ENCODE measurements at places on chromosomes 11 and 22.

DNA sequence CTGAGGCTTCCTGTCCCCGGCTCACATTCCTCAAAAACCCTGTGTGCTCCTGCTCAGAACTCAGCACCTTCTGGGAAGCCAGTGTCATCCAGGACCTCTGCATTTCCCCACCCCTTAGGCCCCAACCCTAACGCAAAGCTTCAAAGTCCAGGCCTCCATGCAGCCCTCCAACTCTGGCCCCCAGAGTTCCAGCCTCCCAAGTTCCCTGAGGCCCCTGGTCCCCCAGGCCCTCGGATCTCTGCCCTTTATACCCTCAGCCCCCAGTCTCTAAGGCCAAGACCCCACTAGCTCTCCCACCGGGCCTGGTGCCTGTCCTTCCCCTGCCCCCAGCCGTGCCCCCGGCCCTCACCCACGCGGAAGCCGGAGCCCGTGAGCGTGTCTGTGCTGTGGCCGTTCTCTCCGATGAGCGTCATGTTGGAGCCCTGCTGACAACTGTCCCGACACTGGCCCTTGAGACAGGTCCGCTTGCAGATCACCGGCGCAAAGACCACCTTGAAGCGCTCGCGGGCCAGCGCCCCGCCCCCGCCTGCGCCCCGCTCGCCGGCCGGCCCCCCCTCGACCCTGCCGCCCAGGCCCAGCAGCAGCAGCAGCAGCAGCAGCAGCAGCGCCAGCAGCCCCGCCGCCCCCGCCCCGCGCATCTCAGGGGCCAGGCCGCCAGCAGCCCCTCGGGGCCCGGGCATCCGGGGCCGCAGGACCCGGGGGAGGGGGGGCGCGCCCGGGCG is 718 bp downstream of the LTBP3 start:
- DNase-seq, result peak; percentile 36

DNA sequence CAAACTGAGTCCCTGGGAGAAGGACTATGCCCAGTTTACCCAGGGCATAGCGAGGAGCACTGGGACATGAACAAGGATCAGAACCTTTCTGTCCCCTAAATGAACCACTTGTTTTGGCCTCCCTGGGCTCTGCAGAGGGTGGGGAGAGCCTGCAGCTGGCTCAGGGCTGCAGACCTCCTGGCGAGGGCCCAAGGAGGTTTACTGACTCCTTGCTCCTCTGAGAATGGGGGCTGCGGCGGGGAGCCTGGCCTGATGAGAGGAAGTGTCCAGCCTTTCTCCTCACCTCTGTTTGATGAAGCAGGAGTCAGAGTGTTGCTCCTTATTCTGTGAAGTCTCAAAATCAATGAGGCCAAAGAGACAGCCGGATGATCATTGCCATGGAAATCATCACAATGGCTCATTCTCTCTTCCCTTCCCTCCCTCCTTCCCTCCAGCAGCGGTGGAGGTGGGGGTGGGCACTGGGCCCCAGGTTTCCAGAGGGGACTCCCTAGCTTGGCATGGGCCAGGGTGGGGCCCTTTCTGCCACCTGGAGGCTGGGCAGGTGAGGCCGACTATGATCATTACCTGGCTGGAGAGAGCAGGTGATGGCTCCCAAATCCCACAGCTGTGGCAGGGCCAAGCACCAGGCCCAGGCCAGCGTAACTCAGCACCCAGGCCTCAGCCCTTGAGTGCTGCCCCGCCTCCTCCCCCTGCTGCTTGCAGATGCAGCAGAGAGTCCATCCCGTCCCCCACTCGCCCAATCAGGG is 169.7 kb downstream of the CEP164 start:
- no peak for DNase-seq

DNA sequence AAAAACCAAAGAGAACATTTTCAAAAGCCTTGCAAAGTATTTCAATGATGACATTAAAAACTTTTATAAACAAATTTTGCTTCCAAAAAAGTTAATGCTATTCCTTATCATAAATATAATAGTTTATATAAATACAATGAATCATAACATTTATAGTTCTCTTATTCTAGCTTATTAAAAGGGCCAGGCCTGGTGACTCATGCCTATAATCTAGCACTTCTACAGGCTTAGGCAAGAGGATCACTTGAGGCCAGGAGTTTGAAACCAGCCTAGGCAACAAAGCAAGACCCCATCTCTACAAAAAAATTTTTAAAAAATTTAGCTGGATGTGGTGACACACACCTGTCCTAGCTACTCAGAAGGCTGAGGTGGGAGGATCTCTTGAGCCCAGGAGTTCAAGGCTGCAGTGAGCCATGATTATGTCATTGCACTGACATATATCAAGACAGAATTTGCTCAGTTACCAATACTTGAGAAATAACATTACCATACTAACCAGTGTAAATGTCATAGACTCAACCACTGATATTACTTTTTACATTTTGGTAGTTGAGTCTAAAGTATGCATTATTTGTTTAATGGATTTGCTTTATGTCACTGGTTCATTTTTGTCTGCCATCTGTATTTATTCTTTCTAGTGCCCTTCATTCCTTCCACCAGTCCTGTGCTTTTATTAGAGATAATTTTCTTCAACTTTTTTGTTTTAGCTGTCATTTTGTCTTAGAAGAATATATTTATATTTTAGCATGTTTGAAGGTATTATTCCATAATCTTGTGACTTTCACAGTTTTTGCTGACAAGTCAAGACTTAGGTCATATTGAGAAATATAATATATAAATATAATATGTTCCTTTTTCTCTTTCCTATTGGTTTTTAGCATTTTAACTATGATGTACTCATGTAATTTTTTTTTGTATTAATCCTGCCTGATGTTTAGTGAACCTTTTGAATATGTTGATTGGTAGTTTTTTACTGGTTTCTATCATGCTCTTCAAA is 56.2 kb downstream of the CYP2R1 start:
- no peak for DNase-seq

DNA sequence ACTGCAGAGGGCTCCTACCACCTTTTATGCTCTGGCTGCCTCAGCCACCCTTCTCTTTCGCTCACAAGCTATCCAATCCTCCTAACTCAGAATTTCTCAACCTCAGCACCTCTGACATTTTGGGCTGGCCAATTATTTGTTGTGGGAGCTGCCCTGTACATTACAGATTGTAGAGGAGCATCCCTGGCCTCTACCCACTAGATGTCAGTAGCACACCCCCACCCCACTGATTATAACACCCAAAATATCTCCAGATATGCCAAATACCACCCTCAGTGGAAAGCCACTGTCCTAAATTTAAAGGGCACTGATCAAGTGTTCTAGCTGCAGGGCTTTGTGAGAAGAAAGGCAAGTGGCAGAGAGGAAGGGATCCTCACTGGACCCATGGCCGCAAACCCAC is 443.1 kb downstream of the SOX6 start:
- no peak for DNase-seq

DNA sequence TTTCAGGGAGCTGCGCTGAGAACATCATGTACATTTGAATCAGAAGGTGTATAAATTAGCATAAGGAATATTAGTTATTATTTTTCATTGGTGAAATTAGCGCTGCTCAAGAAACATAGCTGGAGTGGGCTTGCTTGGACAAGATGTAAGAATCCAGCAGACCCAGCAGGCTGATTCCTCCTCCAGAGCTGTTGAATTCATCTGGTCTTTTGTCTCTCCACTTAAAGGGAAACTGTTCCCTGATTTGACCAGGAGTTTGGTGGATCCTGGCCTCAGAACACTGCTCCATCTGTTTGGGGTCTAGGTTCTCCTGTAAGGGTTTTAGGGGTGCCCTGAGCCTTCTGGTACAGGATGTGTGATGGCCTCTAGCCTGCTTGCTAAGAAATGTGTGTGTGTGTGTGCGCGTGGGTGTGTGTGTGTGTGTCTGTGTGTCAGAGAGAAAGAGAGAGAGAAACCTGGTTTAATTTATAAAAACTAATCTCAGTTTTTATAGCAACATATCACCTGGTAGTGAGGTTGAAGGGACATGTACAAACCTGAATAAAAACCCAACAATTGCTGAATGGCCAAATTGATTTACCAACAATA is 8.3 kb upstream of the SORL1 start:
- no peak for DNase-seq

GRCh38 chr11:44623731-44624491 is 58.4 kb downstream of the CD82 start:
- DNase-seq, result peak; percentile 3

DNA sequence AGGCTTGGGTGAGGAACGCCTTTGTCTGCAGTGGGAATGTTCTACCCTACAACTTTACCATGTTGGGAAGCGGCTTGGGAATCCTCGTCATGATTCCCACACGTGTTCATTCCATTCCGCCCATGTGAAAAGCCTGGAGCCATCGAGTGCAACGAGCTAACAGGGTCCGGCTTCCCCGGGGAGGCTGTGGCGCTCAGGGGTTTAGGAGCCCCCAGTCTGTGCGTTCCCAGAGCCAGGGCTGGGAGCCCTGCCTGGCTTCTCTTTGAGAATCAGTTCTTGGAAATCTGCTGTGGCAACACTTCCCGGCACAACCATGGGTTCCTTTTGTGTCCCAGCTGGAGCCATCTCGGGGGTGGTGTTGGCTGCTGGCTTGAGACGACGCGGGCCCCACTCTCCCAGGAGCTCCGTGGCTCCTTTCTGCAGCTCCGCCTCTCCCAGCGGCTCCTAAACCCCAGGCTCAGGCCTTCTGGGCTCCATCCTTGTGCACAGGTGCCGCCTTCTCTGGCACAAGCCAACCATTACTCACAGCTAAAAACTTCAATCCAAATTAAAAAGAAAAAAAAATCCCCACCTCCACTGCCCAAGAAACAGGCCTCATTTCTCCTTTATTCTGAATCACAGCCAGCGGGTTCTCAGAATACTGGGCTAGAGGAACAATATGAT is 18.7 kb upstream of the PPFIA1 start:
- peak; percentile 58 for DNase-seq

GRCh38 chr22:48734359-48734758 is 1093.3 kb downstream of the BRD1 start:
- DNase-seq, result no peak

GRCh38 chr11:61021661-61022212 is 50.3 kb downstream of the CD6 start:
- DNase-seq, result peak; percentile 90

DNA sequence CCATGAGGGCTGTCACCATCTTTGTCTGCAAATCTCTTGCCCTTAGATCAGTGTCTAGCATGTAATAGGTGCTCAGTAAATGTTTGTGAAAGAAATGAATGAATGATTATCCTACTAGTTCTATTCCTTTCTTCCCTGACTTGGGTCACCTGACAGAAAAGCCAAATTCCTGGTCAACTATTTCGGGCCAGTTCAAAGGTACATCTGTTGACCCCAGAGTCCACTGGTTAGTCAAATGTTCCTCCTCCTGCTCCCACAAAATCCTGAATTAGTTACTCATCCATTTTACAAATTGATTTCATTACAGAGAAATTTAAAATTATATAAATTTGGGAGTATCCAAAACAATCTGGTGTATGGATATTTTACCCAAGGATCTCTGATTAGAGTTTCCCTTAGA is 124.7 kb upstream of the NAV2 start:
- DNase-seq, result no peak

- no peak for DNase-seq
These were observed 439.8 kb downstream of the TBC1D22A start for GRCh38 chr22:47201996-47202818.

- DNase-seq, result no peak
These were observed 5.0 kb downstream of the PHLDB1 start for GRCh38 chr11:118612378-118612777.

DNA sequence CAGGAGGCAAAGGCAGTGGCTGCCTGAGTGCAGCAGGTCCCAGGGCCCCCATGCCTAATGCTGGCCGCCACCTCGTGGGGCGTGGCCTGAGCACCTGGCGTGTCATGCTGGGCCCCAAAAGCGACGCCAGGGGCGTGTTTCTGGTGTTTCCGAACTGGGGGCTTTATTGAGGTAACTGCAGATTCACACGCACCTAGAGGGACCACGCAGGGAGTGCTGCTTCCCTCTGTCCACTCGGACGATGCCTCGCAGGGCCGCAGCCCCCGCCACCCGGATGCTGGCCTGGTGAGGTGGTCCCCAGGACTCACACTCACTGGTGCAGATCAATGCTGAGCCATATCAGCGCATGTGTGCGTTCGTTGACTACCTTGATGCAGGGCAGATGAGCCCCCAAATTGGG is 736.2 kb downstream of the BRD1 start:
- no peak for DNase-seq

DNA sequence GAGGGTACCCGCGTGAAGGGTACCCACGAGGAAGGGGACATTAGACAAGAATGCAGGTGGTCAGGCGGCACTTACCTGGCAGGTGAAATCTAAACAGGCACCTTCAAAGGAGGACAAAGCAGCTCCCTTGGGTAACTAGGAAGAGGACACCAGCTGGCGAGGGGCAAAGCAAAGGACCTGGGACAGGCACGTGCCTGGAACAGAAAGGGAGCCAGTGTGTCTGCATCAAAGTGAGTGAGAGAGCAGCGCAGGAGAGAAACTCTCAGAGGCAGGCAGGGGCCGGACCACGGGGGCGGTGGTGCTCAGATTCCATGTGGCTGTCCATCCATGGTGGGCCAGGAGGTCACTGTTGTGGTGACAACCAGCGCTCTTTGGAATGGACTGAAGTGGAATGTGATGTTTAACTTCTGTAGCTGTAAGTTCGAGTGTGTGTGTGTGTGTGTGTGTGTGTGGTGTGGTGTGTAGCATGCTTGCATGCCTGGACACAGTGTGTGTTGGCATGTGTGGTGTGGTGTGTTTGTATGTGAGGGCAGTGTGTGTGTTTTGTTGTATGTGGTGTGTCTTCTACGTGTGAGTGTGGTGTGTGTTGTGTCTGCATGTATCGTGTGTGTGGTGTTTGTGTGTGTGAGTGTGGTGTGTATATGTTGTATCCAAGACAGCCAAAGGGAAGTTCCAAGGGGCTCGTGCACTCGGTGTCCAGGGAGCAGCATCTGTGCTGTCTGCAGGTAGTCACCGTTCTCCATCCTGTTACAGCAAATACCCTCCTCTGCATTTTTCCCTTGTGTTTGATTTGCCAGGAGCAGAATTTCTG is 86.4 kb downstream of the CDKN1C start:
- no peak for DNase-seq

DNA sequence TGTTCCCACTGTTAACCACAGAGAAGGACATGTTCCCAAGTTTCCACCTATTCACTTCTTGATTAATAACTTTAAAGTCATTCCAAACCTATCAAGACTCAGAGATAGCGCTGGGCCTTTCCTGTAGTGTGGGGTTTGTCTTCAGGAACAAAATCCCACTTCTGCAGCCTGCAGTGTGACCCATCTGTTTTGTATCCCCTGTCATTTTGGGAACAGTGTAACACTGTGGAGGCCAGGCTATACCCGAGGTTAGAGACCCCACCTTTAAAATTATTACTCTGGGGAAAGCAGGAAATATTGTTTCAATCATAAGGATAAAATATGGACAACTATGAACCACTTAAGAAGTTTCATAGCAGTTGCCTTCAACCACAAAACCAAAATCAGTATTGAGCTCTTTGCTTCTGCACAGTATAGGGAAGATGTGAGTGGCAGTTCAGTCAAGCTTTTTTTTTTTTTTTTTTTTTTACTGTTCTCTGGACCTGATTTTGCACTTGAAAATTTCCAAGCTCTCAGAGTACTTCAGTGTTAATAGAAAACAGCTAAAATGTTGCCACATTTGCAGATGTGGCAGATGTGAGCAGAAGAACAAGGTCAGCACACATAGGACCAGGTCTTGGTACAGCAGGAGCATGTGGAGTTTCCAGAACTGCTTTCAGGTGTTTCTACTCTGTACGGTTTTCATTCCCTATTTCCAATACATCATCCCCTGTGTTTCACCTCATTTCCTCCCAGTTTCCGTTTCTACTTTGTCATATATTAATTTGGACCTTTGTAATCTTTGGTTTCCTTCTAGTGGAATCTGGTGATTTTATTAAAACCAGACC is 121.5 kb downstream of the MAML2 start:
- no peak for DNase-seq

- no peak for DNase-seq
These were observed 9.5 kb downstream of the DCHS1 start for GRCh38 chr11:6646071-6646470.

- DNase-seq, result peak; percentile 88
These were observed at the start of gene LAYN for GRCh38 chr11:111540114-111540936. TSS of gene LAYN (plus strand) at chr11:111540720. CDS start at chr11:111540844, 124 bp downstream.

All from iPS-NIHi11 (cell line).